ENCODE measurements at places on chromosomes 3 and 15.

GRCh38 chr3:100072326-100073048 lies 41.8 kb downstream of the FILIP1L start:
- DNase-seq, result no peak

DNA sequence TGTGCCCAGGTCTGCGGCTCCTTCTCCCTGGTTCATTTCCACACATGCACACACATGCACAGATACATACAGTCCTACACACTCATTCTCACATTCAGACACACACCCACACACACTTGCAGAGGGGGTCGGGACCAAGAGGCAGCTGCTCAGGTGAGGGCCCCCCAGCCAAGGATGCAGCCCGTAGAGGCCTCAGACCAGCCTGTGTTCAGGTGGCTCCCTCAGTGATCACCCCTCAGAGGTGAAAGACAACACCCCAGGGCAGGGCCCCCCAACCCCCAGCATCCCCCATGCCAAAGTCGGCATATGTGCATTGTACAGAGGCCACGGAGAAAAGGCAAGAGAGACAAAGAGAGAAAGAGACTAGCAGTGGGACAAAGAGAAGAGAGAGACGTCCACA lies 5.9 kb upstream of the CORO2B start:
- DNase-seq, result no peak

- no peak for DNase-seq
Measured at GRCh38 chr3:23402728-23403492, 199.8 kb downstream of the UBE2E2 start.

DNA sequence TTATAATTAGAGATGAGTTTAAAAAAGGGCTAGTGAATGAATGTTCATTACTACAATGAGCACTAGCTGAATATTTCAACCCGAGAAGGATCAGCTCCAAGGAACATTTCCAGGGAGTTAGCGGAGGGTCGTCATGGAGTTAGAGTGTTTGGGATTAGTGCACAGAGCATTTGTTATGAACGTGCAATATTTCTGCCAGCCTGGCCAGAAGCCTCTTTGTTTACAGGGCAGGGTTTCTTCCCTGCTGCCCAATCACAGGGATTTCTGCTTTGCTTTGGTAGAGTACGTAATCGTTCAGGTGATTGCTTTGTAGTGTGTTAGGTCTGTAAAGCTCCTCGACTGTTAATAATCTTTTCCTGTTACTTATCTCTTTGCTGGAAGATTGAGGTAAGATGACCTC lies 5.9 kb downstream of the CGNL1 start:
- DNase-seq, result no peak

DNA sequence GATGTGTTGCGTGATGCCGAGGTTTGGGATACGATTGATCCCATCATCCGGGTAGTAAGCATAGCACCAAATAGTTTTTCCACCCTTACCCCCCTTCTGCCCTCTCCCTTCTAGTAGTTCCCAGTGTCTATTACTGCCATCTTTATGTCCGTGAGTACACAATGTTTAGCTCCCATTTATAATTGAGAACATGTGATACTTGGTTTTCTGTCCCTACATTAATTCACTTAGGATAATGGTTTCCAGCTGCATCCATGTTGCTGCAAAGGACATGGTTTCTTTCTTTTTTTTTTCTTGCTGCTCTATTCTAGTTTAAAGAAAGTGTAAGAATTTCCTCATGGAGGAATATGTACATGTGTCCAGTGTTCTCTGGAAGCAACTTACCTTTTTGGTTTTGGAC lies 51.8 kb downstream of the NSUN3 start:
- no peak for DNase-seq

GRCh38 chr3:197363553-197364409 lies 65.4 kb upstream of the DLG1 start:
- DNase-seq, result no peak

GRCh38 chr15:67024314-67024997 lies 40.9 kb upstream of the SMAD3 start:
- no peak for DNase-seq
